ENCODE measurements at places on chromosomes 1 and 21.

GRCh38 chr1:240337781-240338180, 246.1 kb downstream of the FMN2 start:
- no peak for DNase-seq

- no peak for DNase-seq
Measured at GRCh38 chr1:63012339-63012738, 228.4 kb downstream of the ATG4C start.

GRCh38 chr1:22271847-22272801, 129.2 kb upstream of the WNT4 start:
- DNase-seq: no peak

- DNase-seq: no peak
Measured at GRCh38 chr1:174322202-174322862, 125.4 kb upstream of the GPR52 start.

GRCh38 chr1:167720965-167721616, 691 bp upstream of the MPZL1 start:
- DNase-seq: no peak

All from stimulated activated CD4-positive, alpha-beta T cell treated with anti-CD3 and anti-CD28 coated beads, Interleukin-12 subunit alpha, Interleukin-12 subunit beta, amount 100 ng/mL, for 24 hours (primary cell).